ENCODE measurements at places on chromosomes 1 and 21. TPM values are rescaled to one million over a fixed set of nuclear protein-coding genes. Genes with fewer than 3 reads are reported as not detected.

- no peak overlapping the region for H3K4me3 ChIP-seq
- peaks cover 18% of the 10 kb centered on the region for H3K4me1 ChIP-seq
- no peaks in the 10 kb centered on the region for H3K36me3 ChIP-seq
Observed at GRCh38 chr1:42817976-42818375, 779 bp upstream of the SVBP start.

GRCh38 chr1:91526496-91526895 is 25.8 kb downstream of the CDC7 start:
- H3K4me3 ChIP-seq: no peak overlapping the region
- no peaks in the 10 kb centered on the region for H3K27me3 ChIP-seq
- DNase-seq: no peak

GJA8 gene
- not detected for polyA plus RNA-seq

GRCh38 chr1:89706700-89707012 is 73.7 kb downstream of the LRRC8C start:
- peaks cover 50% of the 10 kb centered on the region for H3K4me1 ChIP-seq
- H3K36me3 ChIP-seq: peaks cover 13% of the 10 kb centered on the region
- H3K27me3 ChIP-seq: no peaks in the 10 kb centered on the region
- no peak overlapping the region for H3K27ac ChIP-seq
- H3K4me3 ChIP-seq: no peak overlapping the region

GRCh38 chr1:212587888-212588510 is 20.6 kb upstream of the ATF3 start:
- H3K4me3 ChIP-seq: no peak overlapping the region
- H3K27ac ChIP-seq: no peak overlapping the region
- no peak for DNase-seq

- no peak overlapping the region for H3K4me3 ChIP-seq
- H3K27ac ChIP-seq: no peak overlapping the region
- H3K36me3 ChIP-seq: peaks cover 21% of the 10 kb centered on the region
- H3K4me1 ChIP-seq: peaks cover 29% of the 10 kb centered on the region
Observed at GRCh38 chr1:54402896-54403295, 3.3 kb downstream of the SSBP3 start.

OR2L2 gene
- not detected for polyA plus RNA-seq

BACE2 gene
- 113 TPM for polyA plus RNA-seq

DNA sequence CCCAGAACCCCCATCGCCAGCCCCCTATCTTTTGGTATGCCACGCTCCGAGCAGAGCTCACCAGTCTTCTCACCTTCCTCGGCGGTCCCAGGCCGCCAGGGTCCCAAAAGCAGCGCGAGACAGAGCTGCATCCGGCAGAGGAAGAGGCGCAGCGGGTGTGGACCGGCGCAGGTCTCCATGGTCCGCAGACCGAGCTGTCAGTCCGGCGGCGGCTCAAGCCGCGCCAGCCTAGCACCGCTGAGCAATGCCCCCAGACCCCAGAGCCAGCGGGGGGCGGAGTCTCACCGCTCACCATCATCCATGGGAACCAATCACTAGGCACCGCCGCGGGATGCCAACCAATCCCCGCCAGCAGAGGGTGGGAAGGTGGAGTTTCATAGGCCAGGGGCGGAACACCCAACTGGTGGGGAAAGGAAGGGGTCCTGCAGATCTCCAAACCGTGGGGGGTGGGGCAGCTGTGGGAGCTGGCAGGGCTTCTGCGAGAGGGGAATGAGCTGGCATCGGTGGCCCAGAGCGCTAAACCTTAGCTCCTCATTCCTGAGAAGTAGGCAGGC is at the start of gene EPHA10:
EPHA10 (minus strand) TSS at position 233 of the 554 bp plus-strand sequence; CDS start at position 179, 54 bp downstream.
- peaks cover 36% of the 10 kb centered on the region for H3K27me3 ChIP-seq
- H3K27ac ChIP-seq: no peak within 1 kb of the TSS
- no peaks in the 10 kb centered on the region for H3K36me3 ChIP-seq
- no peak within 1 kb of the TSS for H3K4me3 ChIP-seq
- H3K4me1 ChIP-seq: no peaks in the 10 kb centered on the region

DCLRE1B gene
- 5.6 TPM for polyA plus RNA-seq

GRCh38 chr1:180042988-180043622 is 88.5 kb downstream of the CEP350 start:
- peaks cover 3% of the 10 kb centered on the region for H3K36me3 ChIP-seq
- H3K4me3 ChIP-seq: no peak overlapping the region
- peak overlapping the region; percentile 15 for H3K27ac ChIP-seq
- H3K4me1 ChIP-seq: peaks cover 23% of the 10 kb centered on the region
- H3K27me3 ChIP-seq: no peaks in the 10 kb centered on the region

ARMH1 gene
- 0.48 TPM for polyA plus RNA-seq

DNA sequence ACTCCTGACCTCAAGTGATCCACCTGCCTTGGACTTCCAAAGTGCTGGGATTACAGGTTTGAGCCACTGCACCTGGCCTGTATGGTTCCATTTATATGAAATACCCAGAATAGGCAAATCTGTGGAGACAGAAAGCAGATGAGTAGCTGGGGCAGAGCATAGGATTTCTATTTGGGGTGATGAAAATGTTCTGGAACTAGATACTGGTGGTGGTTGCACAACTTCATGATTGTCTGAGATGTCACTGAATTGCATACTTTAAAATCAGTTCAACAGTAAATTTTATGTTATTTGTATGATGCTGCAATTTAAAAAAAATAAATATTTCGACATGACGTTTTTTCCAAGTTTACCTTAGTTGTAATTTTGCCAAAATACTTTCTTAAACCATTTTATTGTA is 23.9 kb downstream of the ITSN1 start:
- H3K27me3 ChIP-seq: no peaks in the 10 kb centered on the region
- H3K27ac ChIP-seq: no peak overlapping the region
- H3K36me3 ChIP-seq: no peaks in the 10 kb centered on the region

DNA sequence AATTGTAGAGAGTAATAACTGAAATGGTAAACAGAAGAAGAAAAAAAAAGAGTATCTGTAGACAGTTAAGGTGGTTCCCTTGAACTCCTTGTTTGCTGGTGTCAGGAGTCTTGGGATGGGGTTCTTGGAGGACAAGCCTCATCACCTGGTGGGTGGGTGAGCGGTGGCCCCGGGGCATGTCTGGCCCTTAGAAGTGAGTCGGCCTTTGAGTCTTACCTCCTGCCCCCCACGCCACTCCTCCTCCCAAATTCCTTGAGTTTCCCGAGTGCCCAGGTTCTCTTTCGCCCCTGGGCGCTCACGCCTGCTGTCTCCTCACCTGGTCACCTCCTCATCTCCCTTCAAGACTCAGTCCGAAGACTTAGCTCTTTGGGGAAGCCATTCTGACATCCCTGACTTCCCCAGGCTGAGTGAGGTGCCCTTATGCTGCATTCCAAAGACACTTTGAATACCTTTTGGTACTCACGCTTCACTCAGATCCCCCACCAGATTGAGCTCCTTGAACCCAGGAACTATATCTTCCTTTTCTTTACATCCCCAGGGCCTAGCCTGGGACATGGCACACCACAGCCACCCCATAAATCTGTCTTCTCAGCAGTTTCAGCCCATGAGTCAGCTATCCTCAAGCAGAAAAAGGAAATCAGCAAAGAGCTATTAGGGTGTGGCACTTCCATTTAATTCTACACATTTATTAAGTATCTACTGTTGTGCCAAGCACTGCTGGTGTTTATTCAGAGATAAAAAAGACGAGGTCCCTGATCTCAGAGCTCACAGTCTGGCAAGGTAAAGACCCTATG is 13.5 kb upstream of the IKBKE start:
- H3K27me3 ChIP-seq: no peaks in the 10 kb centered on the region
- H3K36me3 ChIP-seq: peaks cover 19% of the 10 kb centered on the region
- no peak overlapping the region for H3K4me3 ChIP-seq
- peaks cover 35% of the 10 kb centered on the region for H3K4me1 ChIP-seq
- H3K27ac ChIP-seq: no peak overlapping the region

MR1 gene
- 2.5 TPM for polyA plus RNA-seq

GRCh38 chr1:25800703-25801377 is 847 bp downstream of the SELENON start:
- peak overlapping the region; percentile 61 for H3K4me3 ChIP-seq
- H3K4me1 ChIP-seq: peaks cover 35% of the 10 kb centered on the region

GRCh38 chr1:162908780-162909179 is 47.8 kb upstream of the CCDC190 start:
- no peaks in the 10 kb centered on the region for H3K27me3 ChIP-seq
- DNase-seq: peak; percentile 73
- peak overlapping the region; percentile 60 for H3K27ac ChIP-seq
- peaks cover 19% of the 10 kb centered on the region for H3K4me1 ChIP-seq
- H3K36me3 ChIP-seq: no peaks in the 10 kb centered on the region

MROH9 gene
- polyA plus RNA-seq: not detected

RNF186 gene
- polyA plus RNA-seq: not detected

DNA sequence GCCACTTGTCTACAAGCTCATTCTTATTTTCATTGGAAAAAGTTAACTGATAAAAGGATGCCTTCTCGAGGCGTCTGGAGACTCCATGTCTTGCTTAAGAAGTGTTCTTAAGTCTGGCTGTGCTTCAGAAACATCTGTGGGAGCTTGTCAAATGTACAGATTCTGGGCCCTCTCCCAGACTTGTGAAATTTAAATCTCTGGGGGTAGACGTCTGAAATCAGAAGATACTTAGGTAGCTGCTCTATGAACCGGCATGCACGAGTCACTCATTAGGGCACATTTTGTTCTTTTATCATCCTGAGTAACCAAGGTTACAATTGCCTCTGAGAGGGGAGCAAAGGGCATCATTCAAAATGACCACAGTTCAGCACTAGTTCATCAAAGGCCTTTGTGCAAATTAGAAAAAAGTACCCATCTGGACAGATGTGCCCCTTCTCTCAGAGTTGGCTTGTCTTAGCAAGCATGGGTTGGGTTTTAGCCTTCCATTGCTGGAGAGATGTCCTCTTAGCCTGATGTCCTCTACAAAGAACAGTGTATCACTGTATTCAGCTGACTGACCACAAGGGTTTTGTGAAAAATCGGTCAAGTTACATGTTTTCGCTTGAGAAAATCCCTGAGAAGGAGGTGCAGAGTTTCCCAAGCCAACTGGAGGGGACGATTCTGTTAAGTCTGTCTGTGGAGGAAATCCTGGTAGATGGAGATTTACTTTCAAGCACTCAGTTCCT is 156.9 kb downstream of the ASTN1 start:
- no peaks in the 10 kb centered on the region for H3K4me1 ChIP-seq
- no peak overlapping the region for H3K27ac ChIP-seq
- H3K4me3 ChIP-seq: no peak overlapping the region
- no peaks in the 10 kb centered on the region for H3K36me3 ChIP-seq
- DNase-seq: no peak
- H3K27me3 ChIP-seq: no peaks in the 10 kb centered on the region

LCE1E gene
- polyA plus RNA-seq: not detected

DNA sequence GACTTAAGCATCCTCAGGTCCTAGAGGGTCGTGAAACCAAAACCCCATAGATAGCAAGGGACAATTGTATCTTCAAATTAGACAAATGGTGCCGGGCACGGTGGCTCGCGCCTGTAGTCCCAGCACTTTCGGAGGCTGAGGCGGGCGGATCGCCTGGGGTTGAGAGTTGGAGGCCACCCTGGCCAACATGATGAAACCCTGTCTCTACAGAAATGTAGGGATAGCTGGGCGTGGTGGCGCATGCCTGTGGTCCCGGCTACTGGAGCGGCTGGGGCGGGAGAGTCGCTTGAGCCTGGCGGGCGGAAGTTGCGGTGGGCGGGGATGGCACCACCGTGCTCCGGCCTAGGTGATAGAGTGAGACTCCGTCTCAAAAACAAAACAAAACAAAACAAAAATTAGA is 780.6 kb downstream of the BRINP3 start:
- no peaks in the 10 kb centered on the region for H3K27me3 ChIP-seq
- no peaks in the 10 kb centered on the region for H3K4me1 ChIP-seq
- H3K4me3 ChIP-seq: no peak overlapping the region
- DNase-seq: no peak
- no peak overlapping the region for H3K27ac ChIP-seq

DNA sequence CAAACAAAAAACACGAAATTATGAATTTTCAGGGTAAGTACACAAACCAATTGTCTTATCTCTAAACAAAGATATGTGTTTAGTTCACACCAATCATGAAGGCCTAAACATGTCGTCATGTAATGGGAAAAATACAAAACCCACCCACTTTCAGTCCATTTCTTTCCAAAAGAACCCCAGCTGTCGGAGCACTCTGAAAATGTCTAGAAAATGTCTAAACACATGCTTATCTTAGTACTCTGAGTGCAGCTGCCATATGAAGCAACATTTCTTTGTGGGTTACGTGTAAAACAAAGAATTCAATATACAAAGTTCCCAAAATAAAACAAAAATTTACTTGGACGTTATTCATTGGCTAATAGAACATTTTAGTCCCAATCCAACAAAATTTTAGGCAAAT is 22.7 kb downstream of the SERBP1 start:
- H3K36me3 ChIP-seq: peaks cover 8% of the 10 kb centered on the region
- no peak overlapping the region for H3K4me3 ChIP-seq
- H3K27me3 ChIP-seq: no peaks in the 10 kb centered on the region
- no peaks in the 10 kb centered on the region for H3K4me1 ChIP-seq

MRTO4 gene
- 27.2 TPM for polyA plus RNA-seq

GRCh38 chr1:99704356-99704816 is 58.5 kb downstream of the PALMD start:
- H3K27ac ChIP-seq: no peak overlapping the region
- no peaks in the 10 kb centered on the region for H3K27me3 ChIP-seq
- DNase-seq: no peak
- H3K4me3 ChIP-seq: no peak overlapping the region
- H3K4me1 ChIP-seq: peaks cover 4% of the 10 kb centered on the region

GRCh38 chr1:30741239-30741894 is 16.2 kb downstream of the LAPTM5 start:
- H3K4me1 ChIP-seq: peaks cover 16% of the 10 kb centered on the region
- H3K36me3 ChIP-seq: peaks cover 3% of the 10 kb centered on the region
- peak overlapping the region; percentile 39 for H3K27ac ChIP-seq
- DNase-seq: peak; percentile 32
- H3K27me3 ChIP-seq: no peaks in the 10 kb centered on the region
- H3K4me3 ChIP-seq: no peak overlapping the region

TMPRSS2 gene
- not detected for polyA plus RNA-seq

DNA sequence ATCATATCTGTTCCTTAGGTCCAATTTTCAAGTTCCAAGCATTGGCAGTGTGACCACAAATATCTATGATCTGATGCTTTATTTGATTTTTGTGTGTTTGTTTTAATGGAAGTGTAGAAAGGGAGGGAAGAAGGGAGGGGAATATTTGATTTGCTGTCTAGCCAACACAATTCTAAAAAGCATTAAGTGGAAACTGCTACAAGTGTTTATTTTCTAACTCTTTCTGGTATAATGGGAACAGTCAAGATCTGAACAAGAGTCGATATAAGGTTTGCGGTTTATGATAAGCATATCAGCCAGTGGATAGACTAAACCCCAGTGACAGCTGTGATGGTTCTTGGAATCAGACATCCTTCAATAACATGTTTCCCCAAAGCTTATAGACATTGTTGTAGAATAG is 267.8 kb upstream of the SNX7 start:
- H3K4me1 ChIP-seq: peaks cover 14% of the 10 kb centered on the region
- no peak overlapping the region for H3K4me3 ChIP-seq
- H3K36me3 ChIP-seq: no peaks in the 10 kb centered on the region
- H3K27me3 ChIP-seq: no peaks in the 10 kb centered on the region
- H3K27ac ChIP-seq: no peak overlapping the region
- no peak for DNase-seq

PRRC2C gene
- 65.7 TPM for polyA plus RNA-seq

LY9 gene
- not detected for polyA plus RNA-seq

BEST4 gene
- polyA plus RNA-seq: 0.21 TPM

GRCh38 chr1:39394598-39394997 is 96.8 kb upstream of the BMP8A start:
- peaks cover 2% of the 10 kb centered on the region for H3K36me3 ChIP-seq
- H3K4me1 ChIP-seq: peaks cover 88% of the 10 kb centered on the region
- H3K4me3 ChIP-seq: no peak overlapping the region
- no peak for DNase-seq
- H3K27ac ChIP-seq: peak overlapping the region; percentile 54
- H3K27me3 ChIP-seq: no peaks in the 10 kb centered on the region

GJA5 gene
- polyA plus RNA-seq: 6.2 TPM

All from endothelial cell of umbilical vein (primary cell).